IMR-90 (cell line): ENCODE measurements at places on chromosomes 3 and 15. TPM values are rescaled to one million over a fixed set of nuclear protein-coding genes. Genes with fewer than 3 reads are reported as not detected.

The TMEM158 gene
- total RNA-seq = 1.6 and 3.3 TPM in 2 replicates

The SLC33A1 gene
- 32.4 and 34.4 TPM in 2 replicates for total RNA-seq

The TMC3 gene
- not detected in 2 replicates for total RNA-seq

The FAM98B gene
- 2.7 and 7.2 TPM in 2 replicates for total RNA-seq
